ENCODE measurements at places on chromosomes 6 and 20. TPM values are rescaled to one million over a fixed set of nuclear protein-coding genes. Genes with fewer than 3 reads are reported as not detected.

MEI4 gene
- 0.13 TPM for total RNA-seq

SLC17A1 gene
- not detected for total RNA-seq

DNA sequence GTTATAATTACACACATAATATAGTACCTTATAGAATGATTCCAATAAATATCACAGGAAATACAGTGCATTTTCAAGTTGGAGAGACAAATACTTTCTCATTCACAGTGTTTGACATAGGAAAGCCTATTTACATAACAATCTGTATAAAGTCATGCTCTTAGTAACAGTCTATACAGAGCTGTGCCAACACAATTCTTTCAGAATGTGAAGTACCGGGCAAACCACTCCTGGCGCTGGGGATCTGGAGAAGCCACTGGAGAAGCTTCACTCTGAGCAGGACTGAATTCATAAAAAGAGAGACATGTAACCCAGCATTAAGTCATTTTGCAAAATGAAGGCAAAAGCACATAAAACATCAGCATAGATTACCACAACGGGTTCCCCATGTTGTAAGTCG, 24.9 kb upstream of the MCM9 start:
- no peak for DNase-seq

- DNase-seq: no peak
Observed at GRCh38 chr6:55621244-55621643, 42.3 kb upstream of the HMGCLL1 start.

DNA sequence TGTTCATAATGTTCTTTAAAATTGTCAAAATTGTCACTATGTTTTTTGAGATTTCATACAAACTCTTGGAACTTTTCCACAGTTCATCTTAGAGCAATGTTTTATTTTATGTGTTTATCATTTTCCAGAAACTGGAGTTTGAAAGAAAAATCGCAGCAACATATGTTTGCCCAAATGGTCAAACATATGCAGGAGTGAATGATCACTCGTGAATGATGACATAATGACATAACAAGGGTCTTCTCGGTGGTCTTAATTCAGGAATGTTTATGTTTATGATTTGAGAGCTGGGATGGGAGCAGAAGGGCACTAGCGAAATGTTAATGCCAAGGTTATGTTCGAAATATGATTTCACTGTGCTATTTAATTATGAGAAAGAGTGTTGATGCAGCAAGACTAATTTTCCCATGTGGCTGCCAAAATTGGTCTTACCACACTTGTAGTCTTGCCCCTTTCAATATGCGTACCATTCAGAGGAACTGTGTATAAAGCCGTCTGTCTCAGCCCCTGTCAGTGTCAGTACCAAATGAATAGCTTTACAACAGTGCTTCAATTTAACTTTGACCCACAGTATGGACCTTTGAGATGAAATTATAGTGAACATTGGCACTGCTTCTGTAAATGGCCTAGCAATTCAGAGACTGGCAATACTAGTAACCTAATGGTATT, 152.3 kb downstream of the CARMIL1 start:
- DNase-seq: no peak

- no peak for DNase-seq
Observed at GRCh38 chr6:64034910-64035655, 399.5 kb downstream of the PHF3 start.

- DNase-seq: no peak
Observed at GRCh38 chr20:48220033-48220633, 434.9 kb upstream of the SULF2 start.
